ENCODE measurements at places on chromosomes 7 and 10.
A peak's percentile ranks its signal among the peaks of the same experiment; 100 is the strongest.

DNA sequence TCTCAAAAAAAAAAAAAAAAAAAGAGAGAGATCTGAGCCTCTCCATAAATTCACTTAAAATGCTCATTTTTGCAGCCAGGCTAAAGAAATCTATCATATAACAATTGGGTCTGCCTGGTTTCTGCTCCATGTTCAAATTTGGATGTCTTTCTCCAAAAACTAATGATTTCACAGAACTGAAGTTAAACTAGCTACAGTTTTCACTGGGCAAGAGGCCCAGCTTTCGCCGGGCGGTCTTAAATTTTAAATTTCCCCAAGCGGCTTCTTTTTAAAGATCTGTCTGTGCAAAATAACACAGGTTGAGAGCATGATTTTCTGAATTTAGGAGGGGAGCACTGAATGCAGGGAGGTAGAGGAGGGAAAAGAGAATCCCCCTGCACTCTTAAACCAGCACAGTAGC, 603.4 kb downstream of the KCNMA1 start:
- no peak for DNase-seq

- no peak for DNase-seq
Measured at GRCh38 chr10:46787321-46787615, 124.0 kb upstream of the PTPN20 start.

DNA sequence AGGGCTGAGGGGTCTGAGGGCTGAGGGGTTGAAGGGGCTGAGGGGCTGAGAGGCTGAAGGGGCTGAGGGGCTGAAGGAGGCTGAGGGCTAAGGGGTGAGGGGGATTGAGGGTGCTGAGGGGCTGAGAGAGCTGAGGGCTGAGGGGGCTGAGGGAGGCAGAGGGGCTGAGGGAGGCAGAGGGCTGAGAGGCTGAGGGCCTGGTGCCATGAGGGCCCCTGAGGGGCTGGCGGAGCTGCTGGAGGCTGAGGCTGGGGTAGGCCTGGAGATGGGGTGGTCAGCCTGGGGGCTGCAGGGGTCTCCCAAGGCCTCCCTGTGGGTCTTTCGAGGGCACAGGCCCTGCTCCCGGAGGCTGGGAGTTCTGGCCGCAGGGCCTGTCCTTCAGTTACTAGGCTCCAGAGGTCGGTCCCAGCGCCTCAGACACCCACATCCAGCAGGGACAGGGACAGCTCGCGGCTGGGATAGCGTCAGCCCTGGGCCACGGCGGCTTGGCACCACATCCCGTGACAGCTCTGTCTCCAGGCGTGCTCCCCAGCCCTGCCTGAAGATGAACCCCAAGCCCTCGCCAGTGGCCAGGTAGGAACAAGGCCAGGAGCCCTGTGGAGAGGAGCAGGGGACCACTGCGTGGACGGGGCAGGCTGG, 16.9 kb downstream of the MYO1G start:
- peak; percentile 43 for DNase-seq

- DNase-seq = no peak
Measured at GRCh38 chr10:23445591-23445990, 6.7 kb downstream of the OTUD1 start.

- no peak for DNase-seq
Measured at GRCh38 chr10:48789486-48790456, 105.1 kb downstream of the WDFY4 start.

DNA sequence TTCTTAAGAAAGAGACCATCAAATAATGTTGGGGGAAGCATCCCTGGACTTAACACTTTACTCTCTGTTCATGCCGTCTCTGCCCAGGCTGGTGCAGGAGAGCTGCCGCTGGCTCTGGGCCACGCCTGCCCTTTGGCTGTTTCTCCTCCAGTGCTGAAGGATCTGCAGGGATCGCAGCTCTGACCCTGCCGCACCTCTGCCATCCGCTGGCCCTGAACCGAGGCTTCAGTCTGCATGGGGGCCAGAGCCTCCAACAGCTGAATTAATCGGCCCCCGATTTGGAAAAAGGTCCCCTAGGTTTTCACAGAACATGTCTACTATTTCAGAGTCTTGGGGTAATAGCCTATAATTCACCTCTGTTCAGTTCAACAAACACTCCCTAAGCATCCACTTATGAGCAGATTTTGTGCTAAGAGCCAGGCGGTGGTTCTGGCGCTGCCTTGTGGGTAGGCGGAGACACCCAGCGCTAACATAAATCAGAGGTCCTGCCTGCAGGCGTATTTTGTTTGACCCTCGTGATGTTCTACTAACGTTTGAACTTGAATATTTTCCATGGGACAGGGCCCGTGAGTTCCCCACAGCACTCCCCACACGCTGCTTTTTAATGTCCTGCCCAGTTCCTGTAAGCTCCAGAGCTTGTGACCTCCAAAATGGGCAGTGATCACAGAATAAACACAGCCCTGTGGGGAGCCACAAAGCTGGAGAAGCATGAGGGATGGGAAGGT, 99.0 kb downstream of the DYNC2I1 start:
- DNase-seq = no peak

GRCh38 chr10:71684356-71685173, 35.0 kb downstream of the C10orf105 start:
- DNase-seq = no peak

- DNase-seq = no peak
Measured at GRCh38 chr10:62805231-62806099, 945 bp downstream of the ADO start.

DNA sequence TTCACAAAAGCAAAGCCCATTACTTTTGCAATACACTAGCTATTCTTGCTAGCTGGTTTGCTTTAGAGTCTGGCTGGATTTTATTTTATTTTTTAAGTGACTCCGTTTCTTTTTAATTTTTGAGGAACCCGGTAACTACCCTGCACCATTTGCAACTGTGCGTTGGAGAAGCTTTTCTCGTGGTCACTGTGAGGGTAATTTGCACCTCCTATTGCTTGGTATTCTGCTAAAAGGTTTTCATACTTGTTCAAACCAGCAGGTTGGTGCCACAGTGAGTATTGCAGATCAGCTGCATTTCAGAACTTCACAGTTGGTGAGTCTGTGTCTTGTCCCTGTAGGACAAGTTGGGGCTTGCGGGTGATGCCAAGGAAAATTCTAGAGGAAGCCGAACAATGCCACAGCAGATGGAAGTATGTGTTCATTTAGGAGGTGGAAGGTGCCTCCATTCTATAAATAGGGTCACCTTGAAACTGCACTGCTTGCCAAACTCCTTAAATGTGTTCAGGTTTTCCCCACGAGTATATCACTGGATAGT, 3.9 kb upstream of the NMT2 start:
- DNase-seq = no peak

DNA sequence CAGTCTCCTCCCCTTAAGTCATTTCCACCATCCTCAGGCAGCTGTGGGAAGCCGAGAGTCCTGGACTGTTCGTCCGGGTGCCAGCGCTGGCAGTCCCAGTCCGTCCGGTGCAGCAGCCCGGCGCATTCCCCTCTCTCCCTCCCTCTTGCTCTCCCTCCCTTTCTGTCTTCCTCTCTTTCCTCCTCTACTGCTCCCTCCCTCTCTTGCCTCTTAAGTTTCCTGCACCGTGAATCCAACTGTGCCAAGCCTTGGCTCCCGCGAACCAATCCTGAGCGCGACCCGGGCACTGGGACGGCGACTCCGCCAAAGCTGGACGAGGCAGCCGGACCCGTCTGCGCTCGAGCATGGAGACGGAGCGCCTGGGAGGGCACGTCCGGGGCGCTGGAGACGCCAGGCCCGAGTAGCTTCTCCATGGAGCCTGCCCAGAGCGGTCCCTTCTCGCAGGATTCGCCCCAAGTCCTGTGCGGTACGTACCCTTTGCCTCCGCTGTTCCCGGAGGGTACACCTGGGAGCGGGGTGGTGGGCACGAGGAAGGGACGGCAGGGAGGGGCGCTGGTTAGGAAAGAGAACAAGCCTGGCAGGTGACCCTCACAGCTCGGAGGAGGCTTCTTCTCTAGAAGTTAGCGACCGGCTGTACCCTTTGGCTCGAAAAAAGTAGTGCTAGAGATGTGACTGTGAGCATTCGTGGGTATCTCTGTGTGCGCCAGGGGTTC, 1.0 kb downstream of the NXPH1 start:
- no peak for DNase-seq

- no peak for DNase-seq
Measured at GRCh38 chr7:31875424-31875823, 188.4 kb downstream of the PPP1R17 start.

GRCh38 chr10:113743594-113743993, 7.9 kb upstream of the PLEKHS1 start:
- no peak for DNase-seq

- no peak for DNase-seq
Measured at GRCh38 chr7:121503039-121503438, 106.9 kb upstream of the FAM3C start.

GRCh38 chr7:123612024-123612423, 10.4 kb downstream of the ASB15 start:
- no peak for DNase-seq

- no peak for DNase-seq
Measured at GRCh38 chr10:227014-227413, 91.8 kb downstream of the ZMYND11 start.

DNA sequence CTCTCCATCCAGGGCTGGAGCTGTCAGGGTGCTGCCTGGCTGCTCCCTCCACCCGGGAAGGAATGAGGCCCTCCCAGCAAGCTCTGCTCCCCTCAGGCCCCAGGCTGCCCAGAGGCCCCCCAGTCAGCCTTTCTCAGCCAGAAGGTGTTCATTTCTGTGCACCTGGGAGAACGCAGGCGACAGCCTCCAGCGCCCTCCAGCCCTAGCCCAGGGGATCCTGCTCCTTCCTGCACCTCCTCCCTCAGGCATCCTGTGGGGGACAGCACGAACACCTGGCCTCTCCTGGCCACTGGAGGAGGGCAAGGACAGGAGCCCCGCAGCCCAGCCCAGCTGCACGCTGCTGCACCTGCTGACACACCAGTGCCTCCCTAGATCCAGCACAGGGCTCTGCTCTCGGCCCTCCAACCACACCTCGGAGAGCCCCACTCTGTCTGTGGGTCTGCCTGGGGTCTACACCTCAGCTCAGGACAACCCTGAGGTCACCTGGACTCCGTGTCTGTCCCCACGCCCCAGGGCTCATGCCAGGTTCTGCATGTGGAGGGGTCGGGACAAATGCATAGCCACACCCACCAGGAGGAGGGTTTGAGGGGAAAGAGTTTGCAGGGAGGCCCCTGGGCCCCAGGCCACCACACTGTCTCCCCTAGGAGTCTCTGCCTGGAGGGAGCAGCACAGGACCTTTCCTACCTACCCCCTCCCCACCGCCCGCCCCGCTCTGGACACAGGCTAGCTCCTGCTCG, 7.4 kb upstream of the PWWP2B start:
- DNase-seq = peak; percentile 29

- DNase-seq = no peak
Measured at GRCh38 chr7:4154882-4155535, 527.1 kb upstream of the FOXK1 start.

DNA sequence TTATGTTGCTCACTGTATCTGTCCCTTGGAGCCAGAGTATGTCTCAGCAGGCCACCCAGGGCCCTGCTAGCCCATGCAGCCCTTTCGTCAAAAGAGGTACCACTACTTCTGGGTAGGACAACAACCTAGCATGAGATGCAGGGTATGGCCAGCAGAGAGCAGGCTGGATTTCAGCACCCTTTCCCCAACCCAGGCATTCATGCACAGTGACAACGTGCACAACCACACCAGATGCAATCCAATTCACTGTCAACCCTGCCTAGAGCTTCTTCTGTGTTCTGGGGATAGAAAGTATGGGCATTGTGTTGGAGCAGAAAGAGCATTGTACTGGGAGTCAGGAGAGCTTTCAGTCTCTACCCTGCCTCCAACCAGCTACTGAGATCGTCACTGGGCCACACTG, 37.9 kb downstream of the JAZF1 start:
- DNase-seq = no peak

DNA sequence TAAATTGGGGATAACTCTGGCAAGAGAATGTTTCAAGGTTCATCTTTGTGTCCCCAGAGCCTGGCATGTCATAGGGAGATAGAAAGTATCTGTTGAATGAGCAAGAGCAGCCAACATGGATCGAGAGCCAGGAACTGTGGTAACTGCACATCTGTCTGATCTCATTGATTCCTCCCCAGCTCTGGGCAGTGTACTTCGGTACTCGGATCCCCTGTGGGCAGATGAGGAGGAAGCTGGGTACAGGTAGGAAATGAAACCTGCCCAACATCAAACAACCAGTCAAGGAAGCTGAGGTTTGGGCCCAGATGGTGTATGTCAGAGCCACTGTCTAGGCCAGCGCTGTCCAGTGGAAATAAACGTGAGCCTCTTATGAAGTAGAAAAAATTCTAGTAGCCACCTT, 76.4 kb downstream of the GRK5 start:
- no peak for DNase-seq

DNA sequence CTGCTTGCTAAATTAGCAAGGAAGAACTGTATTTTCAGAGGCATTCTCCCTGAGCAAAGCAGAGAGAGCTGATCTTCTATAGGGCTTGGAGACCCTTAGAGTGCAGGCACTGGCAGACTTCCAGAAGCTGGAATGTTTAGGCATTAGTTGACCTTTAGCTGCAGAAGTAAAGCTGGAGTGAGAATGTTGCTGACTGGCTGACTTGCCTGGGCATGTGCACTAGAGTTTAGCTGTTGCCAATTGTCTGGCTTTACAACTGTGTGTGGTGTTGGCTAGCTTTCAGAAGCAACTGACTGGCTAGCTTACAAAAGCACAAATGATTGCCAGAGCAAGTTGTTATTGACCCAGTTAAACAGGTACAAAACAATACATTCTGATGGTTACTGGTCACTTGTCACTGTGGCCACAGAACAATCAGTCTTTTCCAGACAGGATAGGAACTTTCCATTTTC, 25.1 kb downstream of the FAM13C start:
- no peak for DNase-seq

DNA sequence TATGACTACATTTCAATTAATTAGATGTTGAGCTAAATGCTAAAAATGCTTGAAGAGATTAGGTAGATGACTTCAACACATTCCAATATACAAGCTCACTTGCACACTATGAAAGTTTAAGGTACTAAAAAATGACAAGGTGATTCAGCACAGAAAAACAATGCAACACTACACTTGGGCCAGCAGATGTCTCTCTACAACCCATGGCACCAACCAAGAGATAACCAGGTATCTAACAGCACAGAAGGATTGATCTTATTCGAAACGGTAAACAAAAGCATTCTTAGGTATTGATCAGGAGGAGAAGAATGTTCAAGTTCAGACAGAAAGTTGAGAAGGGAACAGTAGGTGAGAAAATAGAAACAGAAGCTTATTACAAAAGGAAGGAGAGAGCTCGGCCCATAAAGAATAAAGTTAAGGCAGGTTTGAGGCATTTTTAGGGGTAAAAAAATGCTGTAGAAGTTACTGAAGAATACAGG, 248.2 kb upstream of the KLF14 start:
- no peak for DNase-seq

- no peak for DNase-seq
Measured at GRCh38 chr7:95737828-95738505, 34.4 kb upstream of the DYNC1I1 start.

- no peak for DNase-seq
Measured at GRCh38 chr7:150953061-150953997, 24.8 kb downstream of the KCNH2 start.
